Left renal cortex interstitium (tissue), 4 donors: ENCODE measurements at places on chromosomes 2 and 18. TPM values are rescaled to one million over a fixed set of nuclear protein-coding genes. Genes with fewer than 3 reads are reported as not detected.

Gene UGT1A8
- polyA plus RNA-seq, result not detected

Gene M1AP
- 0.43 TPM for polyA plus RNA-seq

Gene SP3
- 107 TPM for polyA plus RNA-seq

Gene FER1L5
- 2.7 TPM for polyA plus RNA-seq

Gene CROCC2
- polyA plus RNA-seq, result 0.09 TPM

Gene KCNF1
- 1.6 TPM for polyA plus RNA-seq

Gene SIX3
- not detected for polyA plus RNA-seq

Gene KRTCAP3
- polyA plus RNA-seq, result 7.4 TPM

GRCh38 chr2:22520369-22521288 is 864.4 kb upstream of the KLHL29 start:
- DNase-seq, result no peak

GRCh38 chr18:79459946-79460480 is 64.3 kb downstream of the NFATC1 start:
- DNase-seq, result no peak

DNA sequence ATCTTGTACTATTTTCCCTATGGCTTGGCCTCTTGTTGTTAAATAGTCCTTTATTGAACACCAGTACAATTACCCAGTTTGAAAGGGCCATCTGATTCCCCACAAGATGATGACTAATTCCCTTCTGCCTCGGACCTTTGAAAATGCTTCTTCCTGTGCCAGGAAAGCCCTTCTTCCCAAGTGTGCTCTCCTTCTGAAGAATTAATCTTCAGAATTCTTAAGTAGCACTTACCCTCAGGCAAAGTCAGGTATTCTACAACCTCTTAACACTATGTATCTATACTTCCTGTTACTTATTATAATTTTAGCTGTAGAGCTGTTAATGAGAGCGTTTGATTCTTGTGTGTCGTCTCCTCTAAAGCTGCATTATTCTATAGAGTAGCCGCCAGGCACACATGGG is 28.6 kb upstream of the MEX3C start:
- DNase-seq, result no peak

DNA sequence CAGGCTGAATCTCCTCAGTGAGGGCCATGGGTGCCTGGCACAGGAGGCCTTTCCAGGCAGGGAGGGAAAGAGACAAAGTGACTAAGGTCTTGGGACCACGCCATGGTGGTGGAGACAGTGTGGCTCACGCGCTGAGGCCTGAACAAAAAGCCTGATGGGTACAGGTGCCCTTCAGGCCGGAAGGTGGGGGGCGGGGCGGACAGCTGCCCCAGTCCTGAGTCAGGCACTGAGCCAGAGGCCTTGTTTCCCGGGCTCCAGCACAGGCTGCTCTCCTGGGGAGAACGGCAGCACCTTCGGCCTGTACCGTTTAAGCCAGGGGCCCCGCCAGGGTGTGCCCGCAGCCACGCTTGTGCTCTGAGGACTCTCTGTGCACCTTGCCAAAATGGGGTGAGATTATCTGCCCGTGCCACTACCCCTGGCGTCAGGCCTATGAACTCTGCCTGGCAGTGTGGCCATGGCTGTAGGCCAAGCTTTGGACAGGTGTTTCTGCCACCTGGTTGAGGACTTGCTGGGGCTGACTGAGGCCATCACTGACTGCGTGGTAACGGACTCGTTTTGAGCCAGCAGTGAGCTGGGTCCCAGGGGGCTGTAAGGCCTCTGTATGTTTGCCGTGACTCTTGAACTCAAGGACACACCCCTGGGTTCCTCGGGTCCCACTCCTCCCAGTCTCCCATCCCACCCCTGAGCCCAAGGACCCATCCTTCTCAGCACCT is 31.7 kb upstream of the DNMT3A start:
- no peak for DNase-seq

DNA sequence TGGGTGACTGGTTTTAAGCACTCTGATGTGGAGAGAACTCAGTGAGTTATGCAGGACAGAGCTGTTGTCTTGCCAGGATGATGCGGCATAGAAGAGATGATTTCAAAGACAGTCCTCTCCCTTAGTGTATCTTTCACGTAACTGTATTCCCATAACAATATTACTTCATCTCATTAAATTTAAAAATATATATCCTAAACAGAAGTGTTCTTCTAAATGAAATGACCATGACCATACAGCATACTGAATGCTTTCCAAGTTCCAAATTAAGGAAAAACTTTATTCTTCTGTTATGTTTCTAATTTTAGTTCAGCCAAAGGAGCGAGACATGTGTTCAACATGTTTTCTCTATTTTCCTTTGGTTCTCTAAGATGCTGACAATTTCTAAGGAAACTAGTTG is 600.1 kb upstream of the FSHR start:
- no peak for DNase-seq

DNA sequence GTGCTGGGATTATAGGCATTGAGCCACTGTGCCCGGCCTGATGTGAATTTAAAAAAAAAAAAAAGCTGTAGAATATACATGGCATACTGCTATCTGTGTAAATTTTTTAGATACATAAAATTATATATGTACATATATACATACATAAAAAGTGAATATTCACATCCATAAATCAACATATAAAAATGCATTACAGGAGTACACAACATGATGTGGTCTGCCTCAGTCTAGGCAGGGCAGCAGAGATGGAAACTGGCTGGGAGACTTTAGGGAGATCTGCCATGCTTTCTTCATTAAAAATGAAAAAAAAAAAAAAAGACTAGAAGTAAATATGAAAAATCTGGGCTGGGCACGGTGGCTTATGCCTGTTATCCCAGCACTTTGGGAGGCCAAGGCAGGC is 24.3 kb downstream of the MGAT4A start:
- DNase-seq, result no peak

GRCh38 chr2:45895241-45895861 is 243.9 kb downstream of the PRKCE start:
- no peak for DNase-seq

DNA sequence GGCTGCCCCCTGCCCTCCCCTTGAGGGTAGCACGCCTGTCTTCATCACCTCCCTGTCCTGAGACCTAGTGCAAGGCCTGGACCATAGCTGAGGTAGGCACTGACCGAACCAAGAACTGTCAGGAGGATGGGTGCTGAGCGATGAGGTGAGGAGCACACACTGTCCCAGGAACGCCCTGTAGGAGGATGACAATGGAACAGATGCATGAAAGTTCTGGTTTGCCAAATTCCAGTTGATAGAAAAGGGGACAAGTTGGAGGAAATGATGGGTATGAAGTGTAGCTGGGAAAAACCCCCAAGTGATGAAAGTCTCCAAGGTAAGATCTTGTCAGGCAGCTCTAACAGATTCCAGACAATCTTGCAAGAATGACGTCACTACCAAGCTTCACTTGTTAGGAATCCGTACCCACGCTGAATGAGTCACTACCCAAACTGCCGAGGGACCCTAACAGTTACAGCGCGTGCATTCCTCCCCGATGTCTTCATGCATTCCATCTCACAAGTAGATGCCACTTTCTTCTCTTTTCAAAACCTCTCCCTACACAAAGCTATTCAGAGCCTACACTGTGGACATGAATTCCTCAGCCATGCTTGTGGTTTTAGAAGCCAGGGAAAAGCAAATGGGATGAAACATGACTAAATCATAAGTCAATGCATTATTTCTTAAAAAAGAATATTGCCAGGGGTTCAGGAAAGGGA is 27.6 kb downstream of the MRPL33 start:
- no peak for DNase-seq

GRCh38 chr2:48257456-48257855 is 272.5 kb upstream of the STON1 start:
- no peak for DNase-seq

- DNase-seq, result no peak
These were observed 423 bp upstream of the TTC27 start for GRCh38 chr2:32627441-32627813.

DNA sequence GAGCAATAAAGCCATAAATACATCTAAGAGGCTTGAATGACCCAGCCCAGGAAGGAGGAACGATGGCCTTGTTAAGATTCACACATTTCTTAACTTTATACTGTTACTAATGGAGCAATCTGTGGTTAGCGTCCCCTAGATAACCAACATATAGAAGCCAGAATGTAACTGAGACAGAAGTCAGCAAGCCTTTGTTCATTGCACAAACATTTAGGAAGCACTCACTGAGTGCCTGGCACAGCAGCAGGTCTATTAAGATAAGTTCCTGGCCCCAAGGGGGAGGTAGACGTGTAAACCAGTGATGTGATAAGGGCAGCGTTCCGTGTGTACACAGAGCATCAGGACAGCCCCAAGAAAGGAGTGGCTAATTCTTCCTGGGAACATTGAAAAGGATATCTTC is 63.6 kb upstream of the ATL2 start:
- DNase-seq, result no peak

GRCh38 chr2:203809991-203810510 is 57.5 kb upstream of the CTLA4 start:
- DNase-seq, result no peak

- DNase-seq, result no peak
These were observed 5.2 kb upstream of the SCN7A start for GRCh38 chr2:166499281-166499680.

DNA sequence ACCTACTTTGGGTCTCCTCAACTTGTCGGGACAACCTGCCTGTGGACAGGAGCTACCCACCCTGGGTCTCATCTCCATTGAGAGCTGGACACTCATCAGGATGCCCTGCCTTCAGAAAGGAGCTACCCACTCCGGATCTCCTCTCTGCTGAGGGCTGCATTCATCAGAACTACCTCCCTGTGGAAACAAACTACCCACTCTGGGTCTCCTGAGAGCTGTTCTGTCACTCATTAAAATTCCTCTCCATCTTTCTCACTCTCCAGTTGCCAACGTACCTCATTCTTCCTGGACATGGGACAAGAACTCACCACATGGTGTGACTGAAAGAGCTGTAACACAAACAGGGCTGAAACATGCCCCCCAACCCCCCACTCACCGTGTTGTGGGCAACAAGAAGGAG is 22.5 kb upstream of the UBE2F start:
- no peak for DNase-seq

DNA sequence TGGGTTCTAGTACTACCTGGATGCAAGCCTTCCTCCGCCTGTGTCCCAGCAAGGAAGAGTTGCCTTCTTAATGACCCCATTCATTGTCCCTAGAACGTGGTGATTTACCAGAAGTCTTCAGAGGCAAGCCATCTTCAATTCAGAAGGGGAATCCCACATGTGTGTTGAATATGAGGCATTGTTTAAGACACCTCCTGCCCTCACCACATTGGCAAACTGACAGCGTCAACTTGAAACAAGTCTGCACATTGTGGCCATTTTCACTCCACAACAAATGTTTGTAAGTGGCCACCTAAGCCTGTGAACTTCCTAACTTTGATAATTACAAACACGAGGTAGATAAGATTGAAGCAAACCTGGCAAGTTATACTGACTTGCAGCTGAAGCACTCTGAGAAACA is 83.7 kb downstream of the TCF7L1 start:
- no peak for DNase-seq

DNA sequence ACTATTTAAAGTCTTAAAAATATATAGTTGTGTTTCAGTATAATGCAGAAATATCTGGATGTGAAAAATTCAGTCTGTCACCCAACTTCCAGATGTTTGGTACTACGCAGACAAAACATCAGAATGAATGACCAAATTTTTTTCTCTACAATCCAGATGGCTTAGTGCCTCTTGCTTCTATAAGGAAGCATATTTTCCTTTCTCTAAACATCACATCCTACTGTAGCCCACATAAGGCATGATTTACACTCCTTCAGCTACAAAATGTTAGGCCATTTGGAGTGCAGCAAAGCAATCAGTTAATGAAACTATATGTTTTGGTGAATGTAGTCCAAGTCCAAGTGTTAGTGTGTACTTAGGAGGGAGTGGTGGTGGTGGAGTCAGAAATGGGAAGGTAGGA is 162.9 kb upstream of the SIX2 start:
- no peak for DNase-seq

- DNase-seq, result no peak
These were observed 14.4 kb downstream of the MTHFD2 start for GRCh38 chr2:74212702-74213410.

- no peak for DNase-seq
These were observed 100.1 kb upstream of the ASAP2 start for GRCh38 chr2:9106338-9107167.

DNA sequence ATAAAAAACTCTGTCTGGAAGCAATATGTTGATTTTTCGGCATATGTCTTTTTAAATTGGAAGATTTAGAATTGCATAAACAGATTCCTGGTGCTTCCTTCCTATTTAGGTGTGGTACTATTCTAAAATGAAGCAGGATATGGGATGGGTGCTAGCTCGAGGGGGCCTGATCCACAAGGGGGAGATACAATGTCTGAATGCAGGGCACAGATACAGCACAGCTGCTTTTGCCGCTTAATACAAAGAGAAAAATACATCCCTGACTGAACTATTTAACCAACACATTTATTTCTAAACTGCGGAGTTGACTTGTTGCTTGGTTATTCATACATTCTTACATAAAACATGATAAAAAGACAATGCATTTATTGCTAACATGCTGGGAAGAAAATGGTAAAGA is 169.1 kb downstream of the TMEFF2 start:
- DNase-seq, result no peak

- no peak for DNase-seq
These were observed 97.9 kb upstream of the CYRIA start for GRCh38 chr2:16763493-16763899.

DNA sequence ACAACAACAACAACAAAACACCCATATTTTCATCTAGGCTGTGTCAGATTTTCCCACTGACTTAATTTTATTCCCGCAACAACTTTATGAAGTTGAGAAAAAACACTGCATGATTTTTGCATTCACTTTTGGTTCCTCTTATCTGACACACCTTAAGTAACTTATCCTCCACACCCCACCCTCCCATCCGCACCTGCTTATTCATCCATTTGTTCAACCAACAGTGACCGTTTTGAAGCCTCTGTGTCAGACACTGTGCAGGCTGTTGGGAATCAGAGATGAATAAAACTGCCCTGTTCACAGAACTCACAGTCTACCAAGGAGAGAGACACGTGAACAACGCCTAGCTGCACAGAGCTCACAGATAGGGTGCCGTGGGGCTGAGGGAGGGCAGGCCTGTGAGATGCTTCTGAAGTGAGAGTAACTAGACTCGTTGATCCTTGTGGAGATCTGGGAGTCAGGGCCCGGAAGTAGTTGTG is 7.4 kb downstream of the CNNM4 start:
- DNase-seq, result no peak

DNA sequence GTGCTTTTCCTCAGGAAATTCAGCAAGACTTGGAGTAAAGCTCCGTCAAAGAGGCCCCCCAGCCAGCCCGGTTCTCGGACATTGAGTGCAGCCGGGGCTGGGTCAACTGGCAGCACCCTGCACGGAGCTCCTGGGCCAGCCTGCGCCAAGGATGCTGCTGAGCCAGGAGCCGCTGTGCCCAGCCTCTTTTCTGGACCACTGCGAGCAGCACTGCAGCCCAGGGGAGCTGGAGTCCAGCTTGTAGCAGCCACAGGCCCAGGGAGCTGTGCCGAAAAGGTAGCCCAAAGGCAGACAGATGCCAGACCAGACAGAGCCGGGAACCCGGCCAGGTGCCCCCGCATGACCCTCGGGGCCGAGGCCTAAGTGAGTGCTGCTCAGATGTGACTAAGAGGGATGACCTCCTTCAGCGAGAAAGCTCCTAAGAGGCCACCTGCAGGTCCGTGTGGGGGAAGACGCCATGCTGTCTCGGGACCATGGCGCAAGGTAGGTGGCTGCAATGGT is 7.3 kb downstream of the CLHC1 start:
- DNase-seq, result no peak
